ENCODE measurements at places on chromosomes 3 and 15.

GRCh38 chr3:71680603-71681002 lies 44.6 kb downstream of the EIF4E3 start:
- no peak for DNase-seq

DNA sequence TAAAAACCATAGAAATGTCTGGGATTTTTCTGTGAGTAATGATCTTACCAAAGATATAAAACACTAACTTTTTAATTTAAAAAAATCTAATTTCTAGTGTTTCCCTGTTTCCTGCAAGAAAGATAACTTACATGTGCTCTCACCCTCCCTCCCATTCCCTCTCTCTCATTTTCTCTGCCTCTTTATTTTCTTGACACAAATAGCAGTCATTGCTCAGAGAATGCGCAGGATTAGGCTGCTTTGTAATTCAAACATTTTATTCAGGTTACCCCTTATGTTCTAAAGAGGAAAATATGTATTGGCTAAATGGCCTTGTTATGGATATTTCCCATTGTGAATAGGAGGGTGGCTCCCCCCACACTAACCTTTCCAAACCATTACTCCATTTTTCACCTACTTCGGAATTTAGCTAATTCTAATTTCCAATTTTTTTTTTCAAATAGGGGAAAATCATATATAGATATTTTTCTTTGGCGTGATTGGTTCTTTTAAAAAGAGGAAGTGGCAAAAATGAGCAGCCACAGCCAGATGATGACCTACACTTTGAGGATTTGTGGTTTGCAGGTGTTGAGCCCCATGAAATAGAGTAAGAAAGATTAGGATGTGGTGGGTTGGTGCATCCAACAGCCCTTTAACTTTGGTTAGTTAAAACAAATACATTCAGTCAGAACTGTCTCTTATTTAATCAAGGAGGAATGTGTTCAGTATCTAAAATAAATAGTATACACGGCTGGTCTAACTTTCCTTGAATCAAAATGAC lies 554.4 kb downstream of the IGSF11 start:
- DNase-seq, result no peak

DNA sequence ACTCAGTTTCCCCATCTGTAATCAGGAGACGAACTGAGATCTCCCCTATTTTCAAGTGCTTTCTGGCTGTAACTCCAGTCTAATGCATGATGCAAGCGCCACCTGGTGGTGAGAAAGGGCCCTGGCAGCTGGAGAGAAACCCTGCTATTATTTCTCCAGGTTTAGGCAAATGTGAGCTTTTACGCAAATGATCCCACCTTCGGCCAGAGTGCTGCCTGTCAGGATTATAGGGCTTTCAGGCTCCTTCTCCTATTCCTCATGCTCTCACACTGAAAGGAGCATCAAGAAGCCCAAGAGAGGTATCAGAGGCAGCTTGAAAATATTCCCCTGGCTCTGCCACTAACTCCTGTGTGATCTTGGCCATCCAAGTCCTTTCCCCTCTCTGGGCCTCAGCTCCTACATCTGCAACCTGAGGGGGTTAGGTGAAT lies 93.9 kb upstream of the RASGRF1 start:
- DNase-seq, result peak; percentile 58

GRCh38 chr3:136545664-136546268 lies 206.4 kb downstream of the STAG1 start:
- DNase-seq, result no peak
